ENCODE measurements at places on chromosomes 2 and 18.

DNA sequence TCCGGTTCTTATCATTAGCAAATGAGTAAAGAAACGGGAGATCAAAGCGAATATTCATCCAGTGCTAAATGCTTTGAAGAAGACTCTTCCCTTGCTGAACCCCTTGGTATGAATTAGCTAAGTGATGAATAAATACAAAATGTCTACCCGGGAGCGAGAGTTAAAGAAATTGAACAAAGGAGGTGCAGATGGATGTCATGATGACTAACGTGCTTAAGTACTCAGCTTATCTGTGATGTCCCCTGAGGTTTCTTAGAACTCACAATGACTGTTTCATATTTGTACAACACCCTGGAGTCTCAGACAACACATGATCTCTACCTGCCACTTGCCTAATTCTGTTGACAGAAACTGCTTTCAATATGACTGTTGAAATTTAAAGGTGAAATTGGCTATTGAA is 148.5 kb downstream of the TMEM200C start:
- no peak for DNase-seq

DNA sequence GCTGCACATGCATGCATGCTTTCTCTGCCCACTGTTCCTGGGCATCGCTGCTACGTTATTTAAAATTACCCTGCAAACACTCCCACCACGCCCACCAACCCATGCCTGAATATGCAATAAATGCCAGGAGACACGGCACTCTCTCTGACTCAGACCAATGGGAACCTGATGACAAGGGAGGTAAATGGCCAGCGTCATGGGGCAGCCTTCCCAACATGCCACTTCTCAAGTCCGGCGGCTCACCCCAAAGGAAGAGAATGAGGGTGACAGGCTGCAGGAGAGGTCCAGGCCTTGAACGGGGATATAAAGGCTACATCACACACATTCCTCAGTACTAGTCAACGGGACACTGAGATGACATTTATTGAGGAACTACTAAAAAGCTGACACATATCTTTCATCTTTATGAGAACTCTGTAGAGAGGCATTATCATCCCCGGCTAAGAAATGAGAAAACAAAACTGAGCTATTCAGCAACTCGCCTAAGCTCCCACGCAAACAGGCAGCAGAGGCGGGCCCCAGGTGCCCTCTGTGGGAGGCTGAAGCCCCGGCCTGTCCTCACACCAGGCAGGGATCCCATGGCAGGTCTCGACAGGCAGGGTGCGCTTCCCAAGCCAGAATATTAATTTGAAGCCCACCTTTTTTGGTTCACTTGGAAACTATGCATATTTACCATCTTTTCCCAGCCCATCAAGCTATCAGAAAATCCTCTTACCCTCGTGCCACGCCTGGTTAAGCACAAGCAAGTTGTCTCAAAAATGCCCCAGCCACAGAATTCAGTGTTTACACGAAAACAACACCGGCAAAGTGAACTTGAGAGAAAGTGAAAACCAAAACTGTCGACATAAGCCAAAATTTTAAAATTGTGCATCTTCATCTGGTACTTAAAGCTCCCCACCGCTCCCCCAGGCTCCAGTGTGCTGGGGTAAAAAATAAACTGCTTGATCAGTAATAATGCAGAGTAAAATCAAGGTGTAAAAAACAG is 166.3 kb downstream of the HDAC4 start:
- no peak for DNase-seq

- no peak for DNase-seq
These were observed 38.9 kb upstream of the KLF11 start for GRCh38 chr2:10004401-10004800.

DNA sequence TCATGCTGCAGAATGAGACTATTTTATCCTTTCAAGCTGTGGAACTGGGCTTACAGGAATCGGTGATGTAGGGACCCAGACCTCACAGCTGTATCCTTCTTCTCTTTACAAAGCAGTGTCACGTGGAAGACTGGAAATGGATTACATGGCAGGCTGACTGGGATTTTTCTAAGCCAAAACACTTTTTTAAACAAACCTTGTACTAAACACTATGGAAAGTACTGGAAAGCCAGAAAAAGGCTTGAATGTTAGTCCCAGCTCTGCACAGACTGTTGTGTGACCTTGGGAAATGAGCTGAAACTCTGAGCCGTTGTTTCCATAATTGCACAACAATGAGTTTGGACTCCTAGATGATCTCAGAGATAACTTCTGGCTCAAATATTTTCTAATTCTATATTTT is 7.6 kb upstream of the ADAM23 start:
- DNase-seq: no peak

GRCh38 chr2:241412144-241412543 is 56.1 kb downstream of the FARP2 start:
- no peak for DNase-seq

DNA sequence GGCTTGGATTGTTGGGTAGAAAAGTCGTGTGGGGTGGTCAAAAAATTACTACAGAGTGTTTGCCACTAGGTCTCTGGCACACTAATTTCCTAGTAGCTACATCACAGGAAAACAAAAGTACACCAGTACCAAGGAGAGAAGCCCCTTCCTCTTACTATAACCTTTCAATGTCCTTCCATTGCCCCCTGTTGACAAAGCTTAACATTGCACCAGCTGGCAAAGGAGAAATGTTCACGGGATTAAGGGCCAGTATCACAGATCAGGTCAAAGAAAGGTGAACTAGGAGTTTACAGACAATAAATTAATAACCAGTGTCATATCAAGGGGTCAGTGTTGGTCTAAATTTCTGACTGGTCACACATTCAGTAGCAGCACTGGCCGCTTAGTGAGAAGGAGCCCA is 1139.6 kb upstream of the FAM98A start:
- no peak for DNase-seq

GRCh38 chr2:129728035-129728972 is 251.2 kb upstream of the RAB6C start:
- DNase-seq: no peak

DNA sequence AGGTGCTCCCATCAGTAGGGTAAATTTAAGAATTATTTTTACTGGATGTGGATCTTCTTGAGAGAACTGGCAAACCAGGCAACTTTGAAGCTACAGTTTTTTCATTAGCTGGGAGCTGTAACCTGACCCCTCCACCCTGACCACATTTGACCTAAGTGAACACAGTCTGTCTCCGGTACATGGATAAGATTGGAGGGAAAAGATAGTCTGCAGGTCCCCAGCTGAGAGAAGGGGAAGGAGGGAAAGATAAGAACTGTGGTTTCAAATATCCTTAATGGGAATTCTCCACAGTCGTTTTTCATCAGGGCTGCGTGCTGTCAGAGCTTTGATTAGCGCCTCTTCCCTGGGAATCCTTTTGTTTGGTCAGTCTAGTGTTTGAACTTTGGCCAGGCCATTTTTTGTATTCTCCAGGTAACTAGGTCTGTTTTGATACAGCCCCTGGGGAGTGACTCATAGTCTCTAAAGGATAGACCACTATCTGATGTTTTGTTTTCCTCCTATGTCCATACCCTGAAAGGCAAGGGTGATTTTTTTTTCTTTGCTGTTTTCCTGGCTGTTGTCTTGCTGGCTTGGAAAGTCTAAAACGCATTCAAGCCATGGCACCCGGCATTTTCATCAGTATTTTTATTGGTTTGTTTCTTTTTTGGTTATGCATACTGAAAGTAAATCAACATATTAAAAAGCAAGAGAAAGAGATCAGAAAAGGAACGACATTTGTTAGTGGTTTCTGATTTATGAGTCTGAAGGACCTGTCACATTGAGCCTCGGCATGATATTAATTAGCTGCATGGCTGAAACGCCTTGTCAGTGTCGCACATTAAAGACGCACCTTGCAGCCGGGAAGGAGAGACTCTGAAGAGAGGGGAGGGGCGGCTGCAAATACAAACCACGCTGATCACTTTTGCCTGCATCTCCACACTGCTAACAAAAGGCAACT is 183.4 kb upstream of the FN1 start:
- no peak for DNase-seq

DNA sequence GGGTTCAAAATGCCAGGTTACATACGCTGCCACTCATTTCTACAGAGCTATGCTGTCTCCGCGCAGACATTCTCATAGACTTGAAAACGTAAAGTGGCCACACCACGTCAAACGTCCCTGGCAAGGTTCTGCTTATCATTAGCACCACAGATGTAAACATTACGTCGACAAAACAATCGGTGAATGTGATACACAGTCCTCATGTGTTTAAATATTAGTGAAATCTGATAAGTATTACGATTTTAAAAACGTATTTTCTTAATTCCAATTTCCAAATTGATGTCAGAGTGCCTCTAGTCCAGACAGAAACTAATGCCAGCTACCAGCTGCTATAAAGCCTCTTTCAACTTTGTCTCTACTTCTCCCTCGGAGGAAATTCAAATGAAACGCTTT is 1.2 kb downstream of the STK17B start:
- DNase-seq: no peak

DNA sequence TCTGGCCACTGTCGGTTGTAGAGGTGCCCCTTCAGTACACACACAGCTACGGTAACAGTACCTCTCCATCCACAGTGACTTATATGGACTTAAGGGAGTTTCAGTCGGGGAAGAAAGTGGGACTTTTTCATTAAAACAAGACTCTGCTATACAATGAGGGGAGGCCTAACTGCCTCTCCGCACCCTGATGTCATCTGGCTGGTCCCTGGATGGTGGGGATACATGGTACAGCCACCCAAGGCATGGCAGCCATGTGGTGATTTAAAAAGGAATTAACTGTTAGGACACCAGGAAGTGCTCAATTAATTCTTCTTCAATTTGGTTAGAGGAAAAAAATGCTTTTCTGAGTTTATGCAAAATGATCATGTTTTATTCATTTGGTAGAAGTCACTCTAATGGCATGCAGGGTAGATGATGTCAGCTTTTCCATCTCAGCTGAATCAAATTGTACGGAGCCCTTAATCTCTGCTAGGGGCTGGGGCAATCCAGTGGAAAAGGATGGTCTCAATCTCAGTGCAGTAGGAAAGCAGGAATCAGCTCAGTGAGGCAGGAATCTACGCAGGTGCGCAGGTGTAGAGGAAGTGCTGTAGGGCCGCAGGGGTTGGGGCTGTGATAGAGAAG is 243.9 kb downstream of the PRKCE start:
- no peak for DNase-seq

GRCh38 chr2:15178946-15179345 is 382.2 kb downstream of the NBAS start:
- no peak for DNase-seq

DNA sequence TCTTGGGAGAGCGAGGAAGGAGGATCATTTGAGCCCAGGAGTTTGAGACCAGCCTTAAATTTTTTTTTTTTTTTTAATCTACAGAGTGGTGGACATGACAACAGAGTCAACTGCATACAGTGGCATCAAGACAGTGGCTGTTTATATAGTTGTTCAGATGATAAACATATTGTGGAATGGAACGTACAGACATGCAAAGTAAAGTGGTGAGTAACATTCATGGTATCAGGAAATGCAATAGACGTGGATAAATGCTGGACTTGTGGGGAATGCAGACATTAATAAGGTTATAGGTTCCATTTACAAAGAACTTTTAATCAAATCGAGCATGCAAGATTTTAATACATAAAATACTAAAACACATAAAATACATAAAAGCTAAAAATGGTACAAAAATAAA is 11.9 kb downstream of the WDR43 start:
- no peak for DNase-seq

- no peak for DNase-seq
These were observed 133.4 kb downstream of the ZNF407 start for GRCh38 chr18:74731097-74731496.

- DNase-seq: no peak
These were observed 40.0 kb downstream of the RNU4ATAC start for GRCh38 chr2:121570667-121571055.

- DNase-seq: no peak
These were observed 2.0 kb downstream of the CDC42EP3 start for GRCh38 chr2:37669446-37669845.

GRCh38 chr18:61546590-61546989 is 213.4 kb downstream of the CDH20 start:
- DNase-seq: no peak

DNA sequence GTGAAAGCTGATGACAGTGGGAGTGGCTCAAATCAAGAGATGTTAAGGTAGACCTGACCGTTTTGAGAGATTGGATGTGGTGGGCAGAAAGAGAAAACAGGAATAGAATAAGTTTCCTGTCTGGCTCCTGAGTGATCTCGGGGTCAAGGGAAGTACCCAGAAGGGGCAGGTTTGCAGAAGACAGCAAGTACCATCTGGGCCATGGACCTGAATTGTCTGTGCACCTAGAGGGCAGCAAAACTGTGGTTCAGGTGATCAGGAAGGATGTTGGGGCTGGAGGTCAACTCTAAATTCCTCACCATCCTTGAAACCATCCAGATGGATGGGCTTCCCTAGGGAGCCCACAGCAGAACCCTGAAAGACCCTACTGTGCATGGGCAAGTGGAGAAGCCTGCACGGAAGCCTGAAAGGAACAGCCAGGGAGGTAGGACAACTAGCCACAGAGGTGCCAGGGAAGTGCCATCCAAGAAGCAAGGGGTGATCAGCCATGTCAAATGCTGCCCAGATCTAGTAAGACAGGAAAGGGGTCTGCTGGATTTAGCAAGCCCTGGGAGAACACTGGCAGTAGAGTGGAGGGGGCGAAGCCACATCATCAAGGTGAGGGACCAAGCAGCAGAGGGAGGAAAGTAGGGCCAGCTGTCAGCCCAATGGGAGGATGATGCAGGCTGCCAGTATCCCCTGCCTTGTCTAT is 8.0 kb downstream of the TEX261 start:
- DNase-seq: no peak

DNA sequence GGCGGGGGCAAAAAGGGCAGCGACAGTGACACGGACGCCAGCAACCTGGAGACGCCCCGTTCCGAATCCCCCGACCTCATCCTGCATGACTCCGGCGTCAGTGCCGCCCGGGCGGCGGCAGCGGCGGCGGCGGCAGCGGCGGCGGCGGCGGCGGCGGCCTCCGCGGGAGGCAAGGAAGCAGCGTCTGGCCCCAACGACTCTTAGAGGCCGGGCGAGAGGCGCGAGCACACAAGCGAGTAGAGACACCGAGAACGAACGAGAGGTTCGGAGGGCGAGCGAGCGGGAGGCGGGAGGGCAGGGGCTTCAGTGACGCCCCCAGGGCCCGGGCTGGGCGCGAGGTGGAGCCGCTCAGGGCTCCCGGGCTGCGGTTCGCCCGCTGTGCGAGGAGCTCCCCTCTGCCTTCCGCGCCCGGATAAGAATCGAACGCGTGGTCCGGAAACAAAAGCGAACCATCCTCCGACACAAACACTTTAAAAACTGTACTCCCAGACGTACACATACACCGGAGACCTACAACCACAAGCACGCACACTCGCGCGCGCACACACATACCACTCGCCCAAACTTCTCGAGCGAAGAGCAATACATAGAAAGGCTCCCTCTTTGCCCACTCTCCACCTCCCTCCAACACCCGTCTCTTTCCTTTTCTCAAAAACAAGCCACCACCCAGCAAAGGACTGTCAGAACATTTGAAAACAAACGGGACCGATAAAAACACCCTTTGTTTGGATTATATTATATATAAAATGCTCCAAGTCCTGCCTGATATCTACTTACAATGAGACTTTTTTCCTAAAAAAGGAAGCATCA is 2.8 kb downstream of the SP9 start:
- DNase-seq: no peak

- DNase-seq: no peak
These were observed 242.4 kb downstream of the LPIN1 start for GRCh38 chr2:11988691-11989353.

GRCh38 chr2:128643221-128644065 is 324.8 kb upstream of the HS6ST1 start:
- DNase-seq: no peak

- DNase-seq: no peak
These were observed 100.2 kb downstream of the ARHGAP15 start for GRCh38 chr2:143229411-143229810.

Measured in stimulated activated CD8-positive, alpha-beta memory T cell treated with anti-CD3 and anti-CD28 coated beads, Interleukin-4, amount 100 ng/mL, for 1 hour (primary cell).